ENCODE measurements at places on chromosomes 7 and 10.
A peak's percentile ranks its signal among the peaks of the same experiment; 100 is the strongest.

GRCh38 chr10:101071267-101071884 lies 9.6 kb downstream of the KAZALD1 start:
- no peak for DNase-seq

GRCh38 chr10:98344589-98345038 lies 70.4 kb downstream of the PYROXD2 start:
- peak; percentile 38 for DNase-seq

DNA sequence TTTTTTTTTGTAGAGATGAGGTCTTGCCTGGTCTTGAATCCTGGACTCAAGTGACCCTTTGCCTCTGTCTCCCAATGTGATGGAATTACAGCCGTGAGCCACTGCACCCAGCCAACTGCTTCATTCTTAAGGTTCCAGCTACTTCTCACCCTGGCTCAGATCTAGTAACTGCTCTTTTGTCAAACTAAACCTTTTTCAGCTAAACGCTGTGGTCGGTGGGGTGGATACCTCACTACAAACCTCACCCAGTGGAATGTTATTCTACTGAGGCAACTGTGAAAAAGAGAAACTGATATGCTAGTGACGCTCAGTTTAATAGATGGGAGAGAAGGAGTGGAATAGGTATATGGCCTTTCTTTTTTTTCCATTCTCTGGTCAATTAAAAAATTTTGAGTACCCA lies 1.7 kb upstream of the MRLN start:
- DNase-seq, result no peak

- DNase-seq, result no peak
Measured at GRCh38 chr10:129090618-129091366, 376.2 kb upstream of the MGMT start.

- DNase-seq, result no peak
Measured at GRCh38 chr10:35059481-35059880, 30.7 kb downstream of the CUL2 start.

- DNase-seq, result no peak
Measured at GRCh38 chr10:68154211-68154497, 44.9 kb downstream of the MYPN start.

- DNase-seq, result no peak
Measured at GRCh38 chr7:52726493-52726892, 308.9 kb upstream of the POM121L12 start.

- DNase-seq, result no peak
Measured at GRCh38 chr7:101859411-101860106, 42.1 kb downstream of the CUX1 start.

GRCh38 chr10:17649836-17650235 lies 5.9 kb downstream of the STAM start:
- no peak for DNase-seq

Measured in brain pericyte (primary cell).